Brain (organoid and tissue), 16 donors: ENCODE measurements at places on chromosomes 5 and 9.

GRCh38 chr5:39599721-39600431 is 175.1 kb upstream of the DAB2 start:
- DNase-seq: peak; percentile 24

DNA sequence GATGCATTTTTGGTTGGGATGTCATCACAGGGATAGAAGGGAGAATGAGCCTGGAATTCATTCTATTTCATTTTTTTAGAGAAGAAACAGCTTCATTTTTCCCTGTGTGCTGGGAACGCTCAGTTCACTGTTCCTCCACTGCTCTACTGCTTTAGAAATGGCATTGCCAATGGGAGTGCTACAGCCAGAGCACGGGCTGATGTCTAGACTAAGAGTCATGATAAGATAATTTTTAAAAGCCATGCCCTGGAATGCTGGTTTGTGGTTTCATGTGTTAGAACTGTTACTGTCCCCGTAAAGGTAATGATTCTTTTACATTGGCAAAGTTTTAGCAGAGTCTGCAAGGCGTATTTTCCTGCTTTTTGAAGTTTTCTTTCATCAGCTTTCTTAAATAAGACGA is 119.6 kb downstream of the SEMA6A start:
- DNase-seq: no peak

DNA sequence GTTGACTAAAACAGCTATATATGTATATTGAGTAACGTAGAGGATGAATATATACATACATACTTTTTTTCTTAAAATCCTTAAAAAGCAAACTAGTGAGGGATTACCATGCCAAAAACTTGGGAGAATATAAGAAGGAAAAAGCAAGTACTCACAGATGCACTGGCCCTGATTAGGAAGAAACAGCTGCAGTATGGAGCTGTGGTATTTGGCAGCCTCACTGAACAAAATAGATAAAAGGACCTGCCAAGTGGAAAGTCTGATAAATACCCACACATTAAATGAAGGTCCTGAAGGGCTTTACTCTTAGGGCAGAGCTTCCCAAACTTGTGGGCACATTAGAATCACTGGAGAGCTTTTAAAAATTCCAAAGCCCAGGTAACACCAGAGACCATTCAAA is 80.6 kb downstream of the FEM1C start:
- peak; percentile 10 for DNase-seq

- no peak for DNase-seq
These were observed 170.0 kb upstream of the DAPK1 start for GRCh38 chr9:87327575-87328125.

GRCh38 chr5:159525117-159525516 is 194.8 kb upstream of the IL12B start:
- no peak for DNase-seq

DNA sequence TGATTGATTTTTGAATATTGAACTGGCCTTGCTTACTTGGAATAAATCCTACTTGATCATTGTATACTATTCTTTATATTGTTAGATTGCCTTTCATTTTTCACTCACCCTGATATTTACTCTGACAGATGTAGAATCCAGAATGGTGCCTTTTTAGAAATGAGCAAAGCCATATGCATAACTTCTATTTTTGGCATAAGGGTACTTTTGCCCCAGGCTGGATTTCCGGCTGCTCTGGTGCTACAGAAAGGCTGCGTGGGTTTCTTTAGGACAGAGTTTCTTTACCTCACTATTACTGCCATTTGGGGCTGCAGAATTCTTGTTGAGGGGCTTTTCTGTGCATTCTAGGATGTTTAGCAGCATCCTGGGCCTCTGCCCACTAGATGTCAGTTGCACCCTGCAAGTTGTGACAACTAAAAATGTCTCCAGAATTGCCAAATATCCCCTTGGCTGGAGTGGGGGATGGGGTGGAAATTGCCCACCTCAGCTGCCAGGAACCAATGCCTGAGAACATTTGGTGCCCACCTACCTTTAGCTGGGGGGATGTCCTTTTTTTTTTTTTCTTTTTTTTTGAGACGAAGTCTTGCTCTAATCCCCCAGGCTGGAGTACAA is 50.1 kb downstream of the SLC36A1 start:
- DNase-seq: no peak
